ENCODE measurements at places on chromosomes 6 and 20.

DNA sequence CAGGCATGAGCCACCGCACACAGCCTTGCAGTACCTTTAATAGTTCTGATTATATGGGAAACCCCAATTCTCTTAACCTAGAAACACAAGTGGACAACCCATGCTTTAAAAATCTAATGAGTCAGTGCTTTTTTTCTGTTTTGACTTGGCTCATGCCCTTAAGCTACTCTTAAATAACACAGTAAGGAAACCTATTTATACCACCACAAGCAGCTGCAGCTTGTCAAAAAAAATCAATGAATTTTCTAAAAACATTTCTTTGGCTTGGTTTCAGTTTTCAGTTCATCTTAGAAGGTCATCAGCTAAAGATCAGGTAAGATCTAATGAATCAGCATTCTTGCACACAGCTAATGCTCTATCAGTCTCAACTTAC is 124.1 kb upstream of the DST start:
- no peak for DNase-seq

- no peak for DNase-seq
Observed at GRCh38 chr20:14830466-14830865, 493.1 kb upstream of the FLRT3 start.

GRCh38 chr6:75415804-75416203 is 77.8 kb downstream of the FILIP1 start:
- no peak for DNase-seq

- DNase-seq, result no peak
Observed at GRCh38 chr6:111862741-111863140, 10.5 kb downstream of the FYN start.

DNA sequence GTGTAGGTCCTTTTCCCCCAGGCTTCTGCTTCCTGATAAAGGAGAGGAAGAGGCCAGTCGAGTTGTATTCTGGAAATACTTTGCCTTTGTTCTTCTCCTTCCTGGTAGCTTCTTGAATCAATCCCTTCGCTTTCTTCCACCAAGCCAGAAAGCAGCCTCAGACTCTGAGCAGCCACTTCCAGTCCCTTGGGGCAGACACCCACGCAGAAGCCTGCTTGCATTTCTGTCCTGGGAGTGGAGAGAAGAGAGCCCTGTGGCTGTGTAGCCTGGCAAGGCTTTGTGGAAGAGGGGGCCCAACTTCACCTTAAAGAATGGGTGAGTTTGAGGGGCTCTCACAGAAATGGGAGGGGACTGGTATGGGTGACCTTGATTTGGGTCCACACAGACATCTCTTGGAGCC is 211.0 kb upstream of the SSTR4 start:
- no peak for DNase-seq

DNA sequence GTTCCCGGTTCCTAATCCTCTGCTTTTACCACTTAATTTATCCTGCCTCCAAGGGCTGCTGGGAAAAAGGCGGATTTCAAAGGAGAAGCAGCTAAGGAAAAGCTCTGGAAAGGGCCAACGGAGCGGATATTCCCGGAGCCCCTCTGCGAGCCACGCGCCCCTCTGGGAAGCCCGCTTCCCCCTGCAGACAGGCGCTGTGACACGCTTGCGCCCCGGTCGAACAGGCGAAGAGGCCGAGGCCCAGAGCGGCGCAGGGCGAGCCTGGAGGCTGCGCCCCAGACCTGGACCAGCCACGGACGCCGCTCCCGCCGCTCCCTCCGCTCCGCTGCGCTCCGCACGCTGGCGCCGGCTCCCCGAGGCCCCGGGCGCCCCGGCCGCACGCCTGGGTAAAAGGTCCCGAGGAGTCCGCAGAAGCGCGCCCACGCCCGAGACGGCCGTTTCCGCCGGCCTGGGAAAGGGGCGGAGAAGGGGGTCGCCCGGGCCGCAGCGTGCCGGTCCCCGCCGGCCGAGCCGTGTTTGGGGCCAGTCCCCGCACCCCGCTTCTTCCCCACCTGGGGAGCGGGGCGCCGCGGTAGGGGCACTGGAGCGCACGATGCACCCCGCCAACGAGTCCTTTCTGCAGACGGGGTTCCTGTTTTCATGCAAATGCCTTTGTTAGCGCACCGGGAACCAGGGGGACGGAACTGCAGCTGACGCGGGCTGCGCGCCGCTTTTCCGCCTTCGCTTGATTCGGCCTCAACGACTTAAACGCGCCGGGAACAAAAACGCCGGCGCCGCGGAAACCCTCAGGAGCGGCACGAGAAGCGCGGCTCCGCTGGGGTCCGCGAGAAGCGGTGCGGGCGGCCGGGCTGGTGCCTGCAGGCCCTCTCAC is 91.9 kb upstream of the SIRPA start:
- DNase-seq, result no peak

DNA sequence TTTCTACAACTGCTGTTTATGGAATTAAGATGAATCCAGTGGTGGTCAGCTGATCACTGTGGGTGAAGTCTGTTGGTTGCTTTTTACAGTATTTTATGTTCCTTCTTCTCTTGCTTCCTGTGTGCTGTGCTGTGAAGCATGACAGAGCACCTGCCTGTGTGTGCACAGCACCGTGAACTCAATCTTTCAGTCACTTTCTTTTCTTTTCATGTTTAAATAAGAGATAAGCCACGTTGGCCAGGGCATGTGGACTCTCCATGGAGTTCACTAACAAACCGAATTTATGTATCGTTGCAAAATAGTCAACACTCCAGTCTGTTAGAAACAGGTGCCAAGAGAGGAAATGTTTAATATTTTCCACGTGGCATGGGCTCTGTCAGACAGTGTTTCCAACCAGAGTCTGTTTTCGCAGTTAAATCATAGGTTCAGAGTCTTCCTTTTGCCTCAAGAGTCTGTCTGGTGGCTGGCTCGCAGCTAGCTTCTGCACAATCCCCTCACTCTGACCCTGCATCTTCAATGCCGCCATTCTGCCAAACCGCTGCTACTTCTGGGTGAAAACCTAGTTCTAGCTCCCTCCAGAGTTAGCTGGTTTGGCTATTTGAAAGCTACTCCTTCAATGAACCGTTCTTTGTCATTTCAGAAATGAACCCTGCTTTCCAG is 73.2 kb downstream of the QRSL1 start:
- DNase-seq, result no peak

DNA sequence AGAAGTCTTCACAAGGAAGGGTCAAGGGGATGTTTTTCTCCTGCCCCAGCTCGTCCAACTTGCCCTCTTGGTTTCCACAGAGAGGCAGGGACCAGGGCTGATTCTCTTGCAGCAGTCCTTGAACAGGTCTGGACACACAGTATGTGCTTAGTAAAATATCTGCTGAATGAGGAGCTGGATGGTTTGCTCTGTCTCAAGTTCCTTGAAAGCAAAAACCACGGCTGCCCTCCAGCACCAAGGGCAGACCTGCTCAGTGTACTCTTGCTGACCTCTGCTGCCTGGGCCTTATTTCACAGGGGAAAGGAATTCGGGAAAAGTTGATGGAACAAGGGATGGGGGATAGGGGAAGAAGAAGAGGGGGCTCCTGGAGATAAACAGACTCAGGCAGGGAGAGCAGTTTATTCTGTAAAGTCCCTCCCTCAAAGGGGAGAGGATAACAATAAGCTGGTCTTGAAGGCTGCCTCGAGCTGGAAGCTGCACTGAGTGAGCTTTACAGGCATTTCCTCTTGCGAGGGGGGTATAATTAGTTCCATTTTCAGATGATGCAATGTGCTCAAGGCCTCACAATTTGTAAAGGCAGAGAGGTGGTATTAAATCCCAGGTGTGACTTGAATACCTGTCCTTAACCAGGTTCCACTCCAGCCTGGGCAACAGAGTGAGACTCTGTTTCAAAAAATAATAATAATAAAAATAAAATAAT is 10.3 kb downstream of the KCNK5 start:
- DNase-seq, result no peak

DNA sequence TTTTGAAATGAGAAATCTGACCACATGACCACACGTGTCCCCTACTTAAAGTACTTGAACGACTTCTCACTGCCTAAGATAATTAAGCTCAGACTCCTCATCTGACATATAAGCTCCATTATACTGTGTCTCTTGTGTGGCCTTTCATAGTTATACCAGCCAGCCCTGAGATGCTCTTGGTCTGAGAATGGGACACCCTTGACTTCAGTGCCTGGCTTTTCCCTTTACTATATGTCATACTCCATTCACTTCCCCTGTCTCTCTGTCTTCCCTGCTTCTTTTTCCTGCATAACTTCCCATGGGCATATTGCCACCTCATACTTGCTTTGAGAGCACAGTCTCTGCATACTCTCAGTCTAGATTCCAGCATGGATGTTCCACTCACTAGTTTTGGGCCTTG is 53.4 kb upstream of the TINAG start:
- DNase-seq, result no peak

- no peak for DNase-seq
Observed at GRCh38 chr6:337805-338368, 45.6 kb downstream of the DUSP22 start.

DNA sequence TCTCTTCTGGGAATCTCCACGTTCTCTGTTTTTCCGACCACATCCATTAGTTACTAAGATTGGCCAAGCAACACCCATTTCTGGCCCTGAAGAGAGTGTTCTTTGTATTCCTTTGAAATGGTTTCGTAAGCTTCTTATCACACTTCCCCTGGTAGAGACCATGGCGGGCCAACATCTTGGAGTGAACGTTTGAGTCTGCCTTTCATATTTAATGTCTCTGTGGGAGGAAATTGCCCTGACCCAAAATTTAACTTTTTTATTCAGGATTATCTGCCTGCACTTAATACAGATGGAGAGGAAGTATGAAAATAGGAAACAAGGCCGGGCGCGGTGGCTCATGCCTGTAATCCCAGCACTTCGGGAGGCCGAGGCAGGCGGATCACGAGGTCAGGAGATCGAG is 177.0 kb upstream of the SNX9 start:
- no peak for DNase-seq

DNA sequence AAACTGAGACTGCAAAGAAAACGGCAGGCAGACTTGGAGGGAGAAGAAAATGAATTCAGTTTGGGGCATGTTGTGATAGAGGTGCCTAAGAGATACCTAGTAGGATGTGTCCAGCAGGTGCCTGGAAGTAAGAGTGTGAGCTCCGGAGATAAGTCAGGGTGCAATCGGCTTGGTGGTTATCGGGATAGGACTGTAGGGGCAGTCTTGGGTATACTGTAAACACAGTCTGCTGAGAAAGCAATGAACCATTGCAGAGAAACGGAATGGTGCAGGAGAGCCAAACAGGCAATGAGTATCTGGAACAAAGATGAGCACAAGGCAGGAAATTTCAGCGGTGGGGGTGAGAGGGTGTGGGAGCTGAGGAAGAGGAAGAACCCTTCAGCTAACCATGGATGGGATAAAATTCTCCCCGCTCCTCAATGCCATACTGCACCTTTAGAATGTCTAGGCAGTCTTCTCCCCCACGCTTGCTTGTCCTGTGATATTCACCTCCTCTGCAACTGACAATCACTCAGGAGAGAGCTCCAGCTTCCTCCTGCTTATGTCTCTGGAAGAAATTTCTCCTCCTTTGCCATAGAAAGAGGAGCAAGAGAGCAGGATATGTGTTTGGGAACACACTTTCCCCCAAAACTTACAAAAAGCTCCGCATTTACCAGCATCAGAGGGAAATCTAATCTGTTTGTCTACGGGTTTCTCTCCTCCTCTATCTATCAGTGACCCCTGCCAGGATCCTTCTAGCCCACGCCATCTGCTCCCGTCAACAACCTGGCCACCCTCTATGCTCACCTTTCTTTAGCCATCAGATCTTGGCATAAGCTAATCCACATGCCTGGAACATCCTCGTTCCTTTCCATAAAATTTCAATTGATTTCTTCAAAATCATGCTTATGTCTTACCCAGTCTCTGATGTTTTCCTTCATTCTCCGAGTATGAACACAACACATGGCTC is 381.7 kb upstream of the JARID2 start:
- peak; percentile 92 for DNase-seq

- no peak for DNase-seq
Observed at GRCh38 chr20:50285376-50286173, 94.9 kb downstream of the CEBPB start.

DNA sequence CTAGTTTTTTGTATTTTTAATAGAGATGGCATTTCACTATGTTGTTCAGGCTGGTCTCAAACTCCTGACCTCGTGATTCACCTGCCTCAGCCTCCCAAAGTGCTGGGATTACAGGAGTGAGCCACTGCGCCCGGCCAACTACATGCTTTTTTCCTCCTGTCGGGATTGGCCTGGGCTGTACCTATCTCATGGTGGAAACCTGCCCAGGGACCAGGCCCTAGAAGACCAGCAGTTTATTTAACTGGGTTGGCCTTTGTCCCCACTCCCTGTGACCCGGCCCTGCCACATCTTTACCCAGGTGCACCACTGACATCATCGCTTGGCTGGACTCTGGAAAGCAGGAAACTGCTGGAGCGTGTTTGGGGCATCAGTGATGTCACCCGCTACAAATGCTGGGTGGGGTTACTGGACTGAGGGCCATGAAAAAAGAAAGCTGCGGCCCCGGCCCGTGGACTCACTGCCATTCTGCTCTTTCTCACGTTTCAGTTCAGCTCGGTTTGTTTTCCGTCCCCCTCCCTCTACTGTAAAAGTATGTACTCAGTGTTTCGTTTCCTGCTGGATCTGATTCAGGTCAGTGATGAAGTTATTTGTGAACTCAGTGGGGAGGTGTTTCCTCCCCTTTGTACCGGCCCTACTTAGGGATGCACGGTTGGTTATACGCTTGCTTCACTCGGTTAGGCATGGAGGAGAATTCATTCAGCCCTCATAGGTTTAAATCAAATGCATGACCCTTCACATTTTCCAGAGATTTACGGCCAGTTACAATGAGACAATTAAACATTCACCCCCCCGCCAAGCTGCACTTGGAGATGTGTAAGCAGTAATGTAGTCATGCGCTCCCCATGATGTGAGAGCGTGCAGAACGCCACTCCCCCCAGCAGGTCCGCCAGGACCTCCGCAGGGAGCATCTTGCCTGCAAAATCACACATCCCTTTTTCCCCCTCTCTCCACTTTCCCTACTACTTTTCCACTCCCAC is 179.3 kb downstream of the MTHFD1L start:
- DNase-seq, result peak; percentile 65

DNA sequence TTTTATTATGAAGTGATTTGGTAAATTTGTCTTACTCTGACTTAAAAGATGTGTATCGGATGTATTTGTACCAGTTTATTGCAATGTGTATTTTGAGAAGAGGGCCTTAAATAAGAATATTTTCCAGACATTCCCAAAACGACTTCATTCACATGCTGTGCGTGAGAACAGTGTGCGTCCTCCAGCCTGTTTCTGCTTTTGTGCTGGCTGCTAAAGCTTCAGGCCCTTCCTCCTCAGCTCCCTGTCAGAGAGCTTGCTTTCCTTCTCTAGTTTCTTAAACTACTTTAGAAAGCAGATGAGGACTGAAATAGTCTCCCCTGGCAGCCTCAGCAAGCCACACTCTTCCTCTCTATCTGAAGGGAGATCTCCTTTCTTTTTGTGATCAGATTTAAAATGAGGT is 157.8 kb downstream of the SAMD5 start:
- DNase-seq, result no peak

DNA sequence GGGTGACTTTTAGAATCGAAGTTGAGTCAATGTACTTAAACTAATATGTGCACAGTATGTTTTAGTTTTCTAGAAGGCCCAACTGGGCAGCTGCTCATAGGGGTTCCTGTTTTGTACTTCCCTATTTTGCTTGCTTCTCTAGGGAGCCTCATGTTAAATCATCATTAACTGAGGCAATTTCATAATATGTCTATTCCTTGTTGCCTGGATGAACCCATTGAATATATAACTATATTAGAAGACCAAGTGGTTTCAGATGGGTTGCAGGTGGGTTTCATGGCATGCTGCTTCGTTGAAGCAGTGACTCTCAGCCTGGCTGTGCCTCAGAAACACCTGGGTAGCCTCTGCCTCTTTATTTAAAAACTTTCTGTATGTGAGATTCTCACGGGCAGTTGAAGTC is 22.2 kb downstream of the CARMIL1 start:
- DNase-seq, result no peak

All from cerebellar cortex (tissue), 1 donor.